ENCODE measurements at places on chromosomes 4 and X.

DNA sequence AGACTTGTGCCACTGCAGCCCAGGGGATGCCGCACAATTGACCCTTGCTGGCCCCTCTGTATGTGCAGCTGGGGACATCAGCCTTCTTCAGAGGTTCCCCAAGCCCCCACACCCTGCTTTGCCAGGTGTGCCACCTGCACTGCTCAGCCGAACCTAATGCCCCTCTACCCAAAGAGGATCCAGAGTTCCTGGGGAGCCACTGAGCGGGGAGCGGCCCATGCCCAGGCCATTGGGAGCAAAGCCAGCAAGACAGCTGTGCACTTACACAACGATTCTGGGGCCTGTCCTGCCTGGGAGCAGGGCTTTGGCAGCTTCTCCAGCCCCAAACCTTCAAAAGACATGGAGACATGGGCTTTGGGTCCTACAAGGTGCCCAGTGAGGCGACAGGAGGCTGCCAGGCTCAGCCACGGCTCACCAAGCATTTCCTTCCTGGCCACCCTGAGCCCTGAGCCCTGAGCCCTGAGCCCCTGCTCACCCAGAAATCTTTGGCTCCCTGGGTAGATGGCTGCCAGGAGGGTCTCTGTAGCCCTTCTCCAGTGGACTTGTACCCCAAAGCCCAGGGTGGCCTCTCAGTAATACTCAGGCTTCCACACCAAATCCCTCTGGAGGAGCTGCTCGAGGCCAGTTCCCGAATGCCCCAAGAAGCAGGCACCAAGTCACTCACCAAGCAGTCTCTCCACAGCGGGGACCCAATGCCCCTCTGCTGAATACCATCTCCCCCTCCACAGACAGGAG, 13.0 kb downstream of the PNMA6E start:
- DNase-seq: no peak

DNA sequence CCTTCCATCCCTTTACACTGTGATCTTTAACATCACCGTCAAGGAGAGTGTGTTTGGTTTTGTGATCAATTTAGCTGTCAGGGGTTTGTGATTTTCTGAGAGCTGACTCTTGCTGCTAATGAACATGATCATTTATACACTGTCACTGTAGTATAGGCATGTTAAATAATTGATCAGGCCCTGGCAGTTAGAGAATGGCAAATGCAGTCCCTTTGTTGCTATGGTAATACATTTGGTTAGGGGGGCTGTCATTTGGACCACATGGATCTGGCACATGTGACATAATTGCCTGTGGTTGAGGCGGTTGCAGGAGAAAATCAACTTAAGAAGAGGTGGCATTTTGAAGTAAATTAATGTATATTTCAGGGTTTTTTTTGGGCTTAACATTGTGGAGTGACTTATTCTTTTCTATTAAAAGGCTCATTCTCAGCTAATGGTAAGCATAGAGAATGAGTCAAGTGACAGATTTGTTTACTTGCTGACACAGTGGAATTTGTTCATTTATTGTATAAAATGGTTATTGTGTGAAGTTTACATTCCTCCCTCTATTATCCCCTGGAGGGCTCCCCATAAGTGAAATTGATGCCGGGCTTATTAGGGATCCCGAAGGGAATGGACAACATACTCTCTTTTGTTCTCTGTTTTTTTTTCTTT, 114.0 kb downstream of the FHIP1A start:
- peak; percentile 82 for DNase-seq

DNA sequence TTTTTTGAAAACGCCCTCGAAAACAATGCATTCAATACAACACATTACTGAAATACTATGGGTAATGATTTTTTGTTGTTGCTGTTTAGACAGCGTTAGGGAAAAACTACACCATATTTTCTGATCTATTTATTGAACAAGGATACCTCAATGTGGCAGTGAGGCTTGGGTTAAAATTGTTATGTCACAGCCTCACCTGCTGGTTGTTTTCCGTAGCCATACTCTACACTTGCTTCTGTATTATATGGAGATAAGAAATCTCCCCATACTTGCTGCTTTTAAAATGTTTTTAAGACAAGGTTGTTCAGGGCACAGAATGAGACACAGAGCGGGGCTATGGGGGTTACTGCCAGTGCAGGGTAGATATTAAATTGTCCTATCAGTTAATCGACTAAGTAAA, 221.6 kb upstream of the FTHL17 start:
- no peak for DNase-seq

DNA sequence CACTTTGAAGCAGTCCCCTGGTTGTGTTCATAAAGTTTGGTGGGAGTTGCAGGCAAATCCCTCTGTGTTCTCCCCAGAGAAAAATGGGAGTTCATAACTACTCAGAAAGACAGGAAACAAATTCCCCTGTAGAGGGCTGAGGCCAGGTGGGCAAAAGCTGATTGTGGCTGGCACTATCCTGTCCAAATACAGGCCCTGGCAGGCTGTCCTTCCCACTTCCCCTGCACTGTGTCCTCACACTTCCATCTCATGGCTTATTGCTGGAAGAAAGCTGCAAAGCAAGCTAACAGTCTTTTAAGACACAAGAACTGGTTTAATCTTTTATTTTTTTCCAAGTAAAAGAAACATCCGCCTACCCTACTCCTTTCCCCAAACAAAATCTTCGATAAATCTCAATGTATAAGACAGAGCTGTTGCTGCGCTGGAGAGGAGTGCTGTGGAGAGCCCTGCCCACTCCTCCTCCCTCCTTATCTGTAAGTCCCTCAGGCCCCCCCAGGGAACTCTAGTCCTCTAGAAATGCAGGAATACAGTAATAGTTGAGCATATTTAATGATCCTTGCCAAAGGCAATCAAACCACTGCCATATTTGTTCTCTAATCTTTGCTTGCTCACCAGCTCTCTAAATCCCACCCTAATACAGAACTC, 14.0 kb downstream of the TAPT1 start:
- DNase-seq: no peak

GRCh38 chr4:3873408-3874027, 107.3 kb downstream of the ADRA2C start:
- no peak for DNase-seq

DNA sequence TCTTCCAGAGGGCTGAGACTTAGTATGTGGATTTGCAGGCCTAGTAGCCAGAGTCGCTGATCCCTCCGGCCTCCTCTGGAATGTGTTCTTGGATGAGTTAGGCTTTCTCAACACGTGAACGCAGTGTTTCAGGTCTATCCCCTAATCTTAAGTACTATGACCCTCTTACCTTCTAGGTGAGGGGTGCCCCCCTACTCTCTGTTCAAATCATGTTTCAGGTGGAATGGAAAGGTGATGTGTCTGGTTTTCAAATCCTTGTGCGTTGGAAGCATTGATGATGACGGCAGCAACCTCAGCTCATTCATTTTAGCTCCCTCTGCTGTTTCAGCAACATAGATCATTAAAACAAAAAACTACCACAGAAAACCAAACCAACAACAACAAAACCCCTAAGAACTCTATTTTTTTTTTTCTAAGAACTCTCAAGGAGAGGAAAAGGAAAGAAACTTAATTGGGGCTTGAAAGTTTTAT, 56.4 kb downstream of the RWDD4 start:
- peak; percentile 40 for DNase-seq

- DNase-seq: peak; percentile 35
Measured at GRCh38 chr4:112411781-112412550, 104.0 kb downstream of the NEUROG2 start.

- DNase-seq: no peak
Measured at GRCh38 chrX:32644476-32645245, 566.7 kb downstream of the DMD start.

GRCh38 chrX:91434351-91435168, at the start of gene PABPC5:
PABPC5 (plus strand) TSS chrX:91434839; CDS start chrX:91435578, 739 bp downstream.
- peak; percentile 92 for DNase-seq

- no peak for DNase-seq
Measured at GRCh38 chr4:170128219-170128804, 38.6 kb upstream of the AADAT start.

DNA sequence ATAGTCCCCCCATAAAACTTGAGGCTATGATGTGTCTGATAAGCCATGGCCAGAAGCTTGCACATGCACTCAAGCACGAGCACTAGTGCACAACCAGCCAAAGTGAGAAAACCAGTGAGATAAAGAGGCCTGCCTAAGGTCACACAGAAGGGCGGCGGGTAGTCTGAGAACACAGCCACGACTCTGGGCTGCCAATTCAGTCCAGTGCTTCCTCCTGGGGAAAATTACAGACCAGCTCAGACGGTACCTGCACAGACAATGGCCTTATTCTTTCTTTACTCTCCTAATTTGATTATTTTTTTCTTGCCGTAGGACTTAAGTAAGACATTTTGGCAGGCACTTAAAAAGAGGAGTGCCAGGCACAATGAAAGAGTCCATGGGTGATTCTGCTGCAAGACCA, 533.2 kb upstream of the FAT1 start:
- no peak for DNase-seq

DNA sequence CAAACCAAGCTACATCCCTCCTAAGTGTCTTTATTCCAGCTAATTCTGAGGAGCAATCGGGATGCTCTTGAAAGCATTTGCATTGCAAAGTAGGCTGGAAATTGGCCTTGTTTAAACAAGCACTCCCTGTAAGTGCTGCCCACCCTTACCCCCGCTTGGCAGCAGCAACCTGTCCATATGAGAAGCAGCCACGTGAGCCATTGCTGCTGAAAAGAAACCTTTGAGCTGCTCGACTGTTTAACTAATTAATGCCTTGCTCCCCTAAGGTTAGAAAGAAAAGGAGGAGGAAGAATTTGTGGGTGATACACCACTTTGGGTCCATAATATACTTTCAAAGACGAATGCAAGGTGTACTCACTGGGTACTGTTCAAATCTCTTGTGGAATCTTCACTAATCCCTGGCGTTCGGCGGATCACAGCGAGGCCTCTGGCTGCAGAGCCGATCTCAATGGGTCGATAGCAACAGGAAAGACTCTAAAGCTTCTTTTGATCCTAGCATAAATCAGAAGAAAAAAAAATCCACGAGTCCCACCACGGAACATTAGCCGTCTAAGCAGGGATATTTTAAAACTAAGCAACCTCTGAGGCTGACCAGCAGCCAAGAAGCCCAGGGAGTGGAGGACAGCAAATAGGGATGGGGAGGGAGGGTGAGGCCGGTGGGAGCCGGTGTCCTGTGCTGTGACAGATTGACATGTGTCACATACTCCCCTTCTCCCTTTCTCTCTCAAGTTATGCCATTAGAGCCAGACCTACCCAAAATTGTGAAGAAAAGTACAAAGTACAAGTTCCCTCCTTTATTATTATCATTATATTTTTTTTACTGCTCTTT, 37.2 kb upstream of the MGST2 start:
- DNase-seq: no peak

DNA sequence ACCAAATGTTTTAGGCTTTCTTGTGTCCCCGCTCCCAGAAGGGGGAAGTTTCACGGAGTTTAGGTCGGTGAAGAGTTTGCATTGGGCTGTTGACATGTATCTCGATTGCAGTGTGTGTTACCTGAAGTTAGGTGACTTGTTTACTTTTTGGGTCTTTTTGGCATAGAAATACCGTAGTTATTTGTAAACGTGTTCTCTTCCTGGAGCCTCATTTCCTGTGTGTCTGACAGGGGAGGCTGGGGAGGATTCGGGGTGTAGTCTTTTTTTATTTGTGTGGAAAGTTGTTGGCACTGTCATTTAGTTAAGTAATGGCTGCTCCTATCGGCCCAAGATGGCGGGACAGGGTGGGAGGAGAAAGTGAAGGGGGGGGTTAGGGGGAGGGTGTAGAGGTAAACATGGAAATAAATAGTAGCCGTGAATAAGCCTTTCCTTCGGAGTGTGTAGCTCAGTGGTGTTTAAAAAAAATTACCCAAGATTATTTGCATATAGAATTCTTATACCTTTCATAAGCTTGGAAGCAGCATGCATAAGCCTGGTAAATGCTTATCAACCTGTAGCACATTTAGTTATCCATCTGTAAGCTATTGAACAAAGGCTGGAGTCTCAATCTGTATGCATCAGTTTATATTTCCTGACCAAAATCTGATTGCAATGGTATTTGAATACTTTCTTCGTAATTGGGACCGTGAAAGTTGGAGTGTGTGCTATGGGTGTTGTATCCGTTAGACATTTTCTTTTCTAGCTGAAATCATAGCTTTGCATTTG, 1.6 kb downstream of the KDM6A start:
- peak; percentile 53 for DNase-seq

- no peak for DNase-seq
Measured at GRCh38 chr4:97208749-97209148, 934.5 kb downstream of the STPG2 start.

GRCh38 chr4:85598936-85599335, 124.0 kb downstream of the ARHGAP24 start:
- no peak for DNase-seq

GRCh38 chr4:123398853-123399626, 2.4 kb downstream of the SPRY1 start:
- peak; percentile 85 for DNase-seq

GRCh38 chrX:85024044-85024443, 20.4 kb downstream of the APOOL start:
- no peak for DNase-seq

DNA sequence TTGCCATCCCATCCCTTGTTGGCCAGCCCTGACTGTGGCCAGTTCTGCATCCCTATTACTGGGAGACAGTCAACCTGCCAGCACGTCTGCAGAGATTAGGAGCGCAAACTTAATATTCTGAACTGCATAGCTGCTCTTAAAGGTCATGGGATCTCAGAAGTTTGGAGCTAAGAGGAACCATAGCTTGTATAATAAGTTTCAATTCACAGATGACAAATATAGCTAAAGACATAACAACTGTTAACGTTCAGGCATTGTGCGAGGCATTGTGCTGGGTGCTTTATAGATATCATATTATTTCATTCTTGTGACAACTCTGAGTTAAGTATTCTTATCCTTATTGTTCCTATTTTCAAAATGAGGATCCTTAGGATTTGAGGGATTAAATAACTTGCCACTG, 3.7 kb downstream of the SCARB2 start:
- no peak for DNase-seq

DNA sequence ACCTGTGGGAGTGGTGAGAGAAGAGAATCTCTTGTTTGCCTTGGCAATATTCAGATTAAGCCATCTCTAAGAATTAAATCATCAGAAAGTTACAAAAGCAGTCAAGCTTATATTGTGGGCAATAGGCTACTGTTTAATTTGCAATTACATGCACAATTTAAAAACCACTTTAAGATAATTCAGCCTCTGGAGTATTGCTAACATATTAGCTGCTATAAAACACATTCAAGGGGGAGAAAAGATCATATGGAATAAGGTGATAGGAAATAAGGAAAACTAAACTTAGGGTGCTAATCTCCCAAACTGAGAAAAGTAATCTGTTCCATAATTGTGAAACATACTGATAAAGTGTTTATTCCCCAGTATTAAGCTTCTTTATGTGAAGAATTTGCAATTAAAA, 103.9 kb downstream of the ARAP2 start:
- no peak for DNase-seq

DNA sequence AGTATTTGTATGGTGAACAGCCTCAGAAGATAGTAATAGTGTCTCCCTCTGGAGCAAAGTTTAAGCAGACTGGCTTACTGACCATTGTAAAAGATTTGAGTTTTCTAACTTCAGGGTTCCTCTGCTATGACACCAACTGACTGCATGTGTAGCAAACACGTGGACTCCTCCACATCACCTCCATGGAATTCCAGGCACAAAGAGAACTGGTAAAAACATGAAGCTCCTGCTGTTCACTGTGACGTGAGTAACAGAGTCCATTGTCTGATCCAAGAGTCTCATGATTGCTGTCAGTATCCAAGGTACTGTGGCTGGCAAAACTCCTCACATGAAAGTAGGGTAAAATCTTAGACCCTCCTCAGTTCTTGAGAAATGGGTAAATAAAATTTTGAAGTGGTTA, 107.6 kb upstream of the FAM9B start:
- DNase-seq: no peak

Data from eye (tissue), 1 donor.